ENCODE measurements at places on chromosomes 7 and 10.

DNA sequence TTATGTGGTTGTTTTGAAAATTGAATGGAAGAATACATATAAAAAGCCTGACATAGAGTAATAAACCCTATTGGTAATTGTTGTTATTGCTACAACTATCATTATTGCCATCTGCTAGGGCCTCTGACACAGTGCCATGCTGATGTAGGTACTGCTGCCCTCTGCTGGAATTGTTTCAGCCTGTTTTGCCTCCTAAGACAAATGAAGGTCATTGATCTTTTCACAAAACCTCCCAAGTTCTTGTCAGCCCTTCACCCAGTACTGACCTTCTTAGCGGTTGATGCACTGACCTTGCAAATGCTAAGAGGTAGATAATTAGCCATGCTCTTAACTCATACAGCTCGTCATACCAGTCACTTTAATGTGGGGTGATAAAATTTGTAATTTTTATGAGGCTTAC, 975.2 kb downstream of the SORCS1 start:
- no peak for DNase-seq

GRCh38 chr10:77710759-77711682, 73.4 kb upstream of the KCNMA1 start:
- DNase-seq, result peak; percentile 44

DNA sequence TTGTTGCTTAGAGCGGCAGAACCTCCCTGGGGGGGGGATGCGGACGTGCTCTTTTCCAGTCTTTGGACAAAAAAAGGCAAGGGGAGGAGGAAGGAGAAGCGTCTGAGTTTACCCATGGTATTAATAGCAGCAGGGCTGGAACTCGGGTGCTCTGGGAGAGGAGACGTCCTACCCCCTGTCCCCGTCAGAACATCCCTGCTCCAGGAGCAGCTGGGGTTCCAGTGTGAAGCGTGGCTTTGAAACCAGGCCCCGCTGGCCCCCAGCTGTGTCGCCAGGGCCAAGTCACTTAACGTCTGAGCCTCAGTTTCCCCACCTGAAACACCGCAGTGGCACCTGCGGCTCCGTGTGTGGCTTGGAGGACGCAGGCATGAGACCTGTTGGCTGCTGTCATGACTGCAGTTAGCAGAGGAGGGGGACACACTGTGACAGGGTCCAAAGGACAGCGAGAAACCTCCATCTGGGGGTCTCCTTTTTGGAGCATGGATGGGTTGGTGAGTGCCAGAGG, 1.4 kb downstream of the AMZ1 start:
- DNase-seq, result no peak

DNA sequence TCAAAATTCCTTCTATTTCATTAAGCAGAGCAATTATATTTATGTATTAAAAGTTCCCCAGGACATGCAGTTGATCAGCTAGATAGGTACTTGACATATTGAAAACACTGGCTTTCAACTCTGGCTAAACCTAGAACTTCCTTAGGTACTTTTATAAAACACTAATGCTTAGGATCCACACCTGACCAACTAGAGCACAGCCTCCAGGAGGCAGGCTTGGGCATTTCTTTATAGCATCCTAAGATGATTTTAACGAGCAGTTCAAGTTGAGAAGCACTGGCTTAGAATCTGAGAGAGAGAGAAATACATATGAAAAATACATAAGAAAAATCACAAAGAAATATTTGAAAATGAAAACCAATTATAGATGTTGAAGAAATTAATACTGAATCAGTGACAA, 20.8 kb downstream of the SLC26A5 start:
- no peak for DNase-seq

DNA sequence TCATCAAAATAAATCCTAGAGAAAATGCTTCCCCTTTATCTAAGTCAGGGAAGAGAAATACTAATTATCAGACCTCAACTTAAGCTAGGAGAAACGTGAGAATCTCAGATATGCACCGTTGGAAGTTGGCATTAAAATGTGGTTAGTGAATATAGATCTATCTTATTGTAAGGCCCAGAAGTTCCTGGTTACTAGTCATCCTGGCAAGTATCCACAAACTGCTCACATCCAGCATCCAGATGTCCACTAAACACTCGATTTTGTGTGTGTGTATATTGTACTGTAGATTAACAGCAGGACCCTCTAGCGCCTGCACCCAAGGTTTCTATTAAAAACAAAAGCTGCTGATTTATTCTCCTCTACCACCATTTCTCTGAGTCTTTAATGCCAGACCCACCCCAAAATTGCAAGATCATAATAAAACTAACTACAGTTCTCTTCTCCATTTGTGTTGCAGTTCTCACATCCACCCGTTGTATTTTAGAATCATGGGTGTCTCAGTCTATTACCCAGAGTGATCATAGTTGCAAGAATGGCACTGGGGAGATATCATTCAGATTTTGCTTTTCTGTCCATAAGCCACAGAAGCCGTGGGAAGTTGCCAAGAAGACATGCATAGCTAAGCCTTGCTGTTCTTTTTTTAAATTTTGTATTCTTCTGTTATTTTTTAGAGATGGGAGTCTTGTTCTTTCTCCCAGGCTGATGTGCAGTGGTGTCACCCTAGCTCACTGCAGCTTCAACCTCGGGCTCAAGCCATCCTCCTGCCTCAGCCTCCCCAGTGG, 165.4 kb downstream of the KIAA1217 start:
- DNase-seq, result no peak

GRCh38 chr7:138491612-138492386, 31.7 kb downstream of the TRIM24 start:
- no peak for DNase-seq

DNA sequence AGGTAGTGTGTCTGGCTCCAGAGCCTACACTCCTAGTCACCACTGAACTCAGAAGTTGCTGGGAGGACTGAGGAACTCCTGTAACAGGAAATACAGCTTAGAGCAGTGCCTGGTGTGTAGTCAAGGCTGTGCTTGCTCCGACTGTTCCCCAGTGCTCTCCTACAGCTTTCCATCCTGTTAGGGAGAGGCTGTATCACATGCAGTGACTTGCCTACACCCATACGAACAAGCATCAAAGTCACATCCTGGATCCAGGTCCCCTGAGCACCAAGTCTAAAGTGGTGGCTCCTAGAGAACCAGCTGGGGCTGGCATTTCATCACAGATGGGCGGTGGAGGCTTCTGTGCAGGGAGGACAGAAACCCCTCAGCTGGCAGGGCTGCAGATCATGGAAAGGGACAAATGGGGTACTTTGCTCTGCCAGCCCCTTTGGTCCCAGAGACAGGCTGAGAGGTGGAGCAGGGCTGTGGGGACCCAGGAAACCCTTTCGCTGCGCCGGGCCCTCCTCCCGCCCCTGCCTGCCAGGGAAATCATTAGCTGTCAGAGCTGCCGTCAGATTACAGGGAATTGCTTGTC, 7.7 kb downstream of the ASB10 start:
- no peak for DNase-seq

DNA sequence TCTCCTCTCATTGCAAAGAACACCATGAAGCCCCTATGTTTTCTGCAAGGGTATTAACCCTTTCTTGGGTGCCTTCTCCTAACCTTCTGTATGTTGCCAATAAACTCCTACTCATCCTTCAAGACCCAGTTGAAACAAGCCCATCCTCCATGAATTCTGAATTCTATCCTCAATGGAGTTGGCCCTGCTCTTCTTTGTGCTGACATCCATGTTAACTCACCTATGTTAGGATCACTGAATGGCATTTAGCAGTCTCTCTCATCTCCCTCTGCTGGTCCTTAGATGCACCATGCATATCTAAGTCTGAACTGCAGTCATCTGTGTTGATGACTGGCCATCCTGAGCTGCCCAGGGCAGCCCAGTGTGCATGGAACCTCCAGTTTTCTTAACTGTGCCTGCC, 129.8 kb downstream of the BUB3 start:
- no peak for DNase-seq

Measured in stimulated activated naive CD4-positive, alpha-beta T cell (primary cell).